ENCODE measurements at places on chromosomes 7 and 10. TPM values are rescaled to one million over a fixed set of nuclear protein-coding genes. Genes with fewer than 3 reads are reported as not detected.

GRCh38 chr10:130647341-130647740 is 511.1 kb downstream of the GLRX3 start:
- no peak for DNase-seq

MOGAT3 gene
- total RNA-seq, result not detected

DNA sequence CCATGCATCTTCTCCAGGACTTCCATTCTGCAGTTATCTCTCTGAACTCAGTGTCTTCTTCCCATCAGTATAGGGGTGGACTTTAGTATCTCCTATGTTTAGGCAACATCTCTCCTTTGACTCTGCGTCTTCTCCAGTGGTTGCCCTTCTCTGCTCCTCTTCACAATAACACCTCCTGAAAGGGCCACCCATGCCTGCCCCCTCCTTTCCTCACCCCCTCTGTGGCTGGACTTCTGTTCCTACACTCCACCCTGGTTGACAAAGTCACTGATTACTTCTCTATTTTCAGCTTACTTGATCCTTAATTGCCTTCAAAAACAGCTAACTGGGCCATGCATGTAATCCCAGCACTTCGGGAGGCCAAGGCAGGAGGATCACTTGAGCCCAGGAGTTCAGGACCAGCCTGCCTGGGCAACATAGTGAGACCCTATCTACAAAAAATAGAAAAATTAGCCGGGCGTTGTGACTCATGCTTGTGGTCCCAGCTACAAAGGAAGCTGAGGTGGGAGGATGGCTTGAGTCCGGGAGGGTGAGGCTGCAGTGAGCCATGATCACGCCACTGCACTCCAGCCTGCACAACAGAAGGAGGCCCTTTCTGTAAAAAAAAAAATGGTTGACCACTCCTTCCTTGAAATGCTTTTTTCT is 13.7 kb downstream of the SRGN start:
- DNase-seq, result peak; percentile 74

CADPS2 gene
- 69.4 TPM for total RNA-seq

GRCh38 chr10:112262546-112262945 is 20.7 kb upstream of the TECTB start:
- DNase-seq, result no peak

DNA sequence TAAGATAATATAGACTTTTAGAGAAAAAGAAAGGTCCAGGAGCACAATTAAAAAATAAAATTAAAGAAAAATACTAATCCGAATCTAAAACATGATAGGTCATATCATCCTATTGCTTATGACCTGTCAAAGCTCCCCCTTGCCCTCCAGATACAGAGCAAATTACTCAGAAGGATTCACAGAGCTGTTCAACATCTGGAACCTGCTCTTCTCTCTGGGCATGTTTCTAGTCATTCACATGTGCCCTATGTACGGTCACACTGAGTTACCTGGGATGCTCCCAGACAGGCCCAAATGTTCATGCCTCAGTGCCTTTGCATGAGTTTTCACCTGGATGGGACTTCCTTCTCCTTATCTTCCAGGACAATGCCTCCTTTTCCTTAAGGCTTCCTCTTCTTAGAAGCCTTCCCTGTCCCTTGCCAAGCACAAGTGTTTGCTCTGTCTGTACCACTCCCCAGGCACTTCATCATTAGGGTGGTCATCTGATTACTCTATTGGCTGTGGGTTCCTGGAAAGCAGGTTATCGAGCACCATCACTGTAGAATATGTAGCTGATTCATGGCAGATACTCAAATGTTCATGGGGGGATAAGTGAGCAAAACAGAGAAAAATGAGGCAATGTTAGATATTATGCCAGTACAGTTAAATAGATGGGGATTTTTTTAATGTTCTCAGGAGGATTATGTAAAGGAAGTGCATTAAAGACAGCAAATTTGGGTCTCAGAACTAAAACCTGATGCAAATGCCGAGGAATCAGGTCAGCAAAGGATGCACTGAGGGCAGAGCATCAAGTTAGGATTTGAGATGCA is 12.0 kb upstream of the AOAH start:
- DNase-seq, result no peak

DNA sequence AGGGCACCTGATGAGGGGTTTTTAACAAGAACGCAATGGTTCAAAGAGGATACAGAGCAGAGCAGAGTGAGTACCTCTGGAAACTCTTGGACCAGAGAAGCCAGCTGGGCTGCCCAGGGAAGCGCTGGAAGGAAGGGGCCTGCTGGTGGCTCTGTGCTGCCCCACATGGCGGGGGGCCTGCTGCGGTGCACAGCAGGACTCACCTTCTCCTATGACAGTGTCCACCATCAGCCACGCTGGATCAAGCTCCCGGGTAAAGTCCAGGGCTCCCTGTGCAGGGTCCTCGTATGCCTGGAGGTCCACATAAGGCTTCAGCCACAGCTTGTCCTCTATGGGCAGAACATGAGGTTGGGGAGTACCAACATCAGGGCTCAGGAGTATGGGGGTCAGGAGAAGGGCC is 12.5 kb downstream of the EPHA1 start:
- DNase-seq, result no peak

DNA sequence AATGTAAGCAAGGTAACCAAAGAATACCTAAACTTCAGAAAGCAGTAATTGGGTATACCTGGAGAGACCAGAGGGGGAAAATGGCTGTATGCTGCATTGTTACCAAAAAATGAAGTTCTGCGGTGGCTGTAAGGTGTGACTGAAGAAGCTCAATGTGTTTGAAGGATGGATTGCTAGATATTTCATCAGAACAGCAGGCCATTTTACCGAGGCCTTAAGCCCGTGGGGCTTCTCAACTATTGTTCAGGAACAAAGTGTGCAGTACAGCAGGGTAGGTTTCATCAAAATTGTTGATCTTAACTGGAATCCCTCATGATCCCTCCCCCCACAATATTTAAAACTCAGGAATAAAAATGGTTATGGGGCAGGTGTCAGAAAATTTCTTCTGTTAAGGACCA is 204.0 kb upstream of the GHITM start:
- no peak for DNase-seq

GRCh38 chr10:23310404-23310803 is 34.2 kb downstream of the C10orf67 start:
- DNase-seq, result no peak

FOXI2 gene
- total RNA-seq, result not detected

- peak; percentile 72 for DNase-seq
These were observed 39.9 kb downstream of the RBM17 start for GRCh38 chr10:6128591-6129251.

PPP1R3A gene
- not detected for total RNA-seq

- DNase-seq, result peak; percentile 43
These were observed 786 bp downstream of the ATP5F1C start for GRCh38 chr10:7788639-7789286.

ASB13 gene
- 17.5 TPM for total RNA-seq

- DNase-seq, result peak; percentile 73
These were observed 95.8 kb upstream of the CACUL1 start for GRCh38 chr10:118850418-118851061.

DNA sequence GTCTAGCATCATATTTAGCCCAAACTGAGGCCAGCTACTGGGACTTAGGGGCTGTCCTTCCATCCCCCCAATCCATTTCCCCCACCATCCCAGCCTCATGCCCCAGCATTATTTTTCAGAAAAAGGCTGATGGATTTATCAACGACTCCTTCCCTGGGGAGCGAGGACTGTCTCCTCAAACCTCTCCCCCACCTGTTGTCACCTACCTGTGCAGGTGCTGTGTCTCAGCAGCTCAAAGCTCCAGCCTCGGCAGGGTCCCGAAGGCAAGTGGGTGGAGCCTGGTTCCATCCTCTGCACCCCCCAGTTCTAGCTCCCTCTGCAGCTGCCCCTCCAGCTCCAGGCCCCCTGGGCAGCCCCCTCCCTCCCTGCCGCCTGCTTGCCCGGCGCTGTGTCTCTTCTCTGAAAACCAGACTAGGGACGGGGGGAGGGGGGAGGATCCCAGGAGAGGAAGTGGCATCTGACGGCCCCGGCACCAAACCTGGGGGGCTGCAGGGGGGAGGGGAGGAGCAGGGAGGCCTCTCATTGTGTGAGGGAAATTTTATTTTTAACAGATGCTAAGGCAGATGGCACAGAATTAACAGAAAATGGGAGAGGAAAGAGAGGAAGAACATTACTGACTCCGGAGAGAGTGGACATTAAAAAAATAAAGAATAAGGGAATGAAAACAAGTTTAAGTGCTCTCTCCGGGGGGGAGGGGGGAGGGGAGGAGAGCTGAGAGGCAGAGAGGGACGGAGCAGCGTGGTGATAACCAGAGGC is 61.7 kb upstream of the PAX2 start:
- DNase-seq, result no peak

- no peak for DNase-seq
These were observed 69.7 kb downstream of the MKI67 start for GRCh38 chr10:128056303-128057050.

DNA sequence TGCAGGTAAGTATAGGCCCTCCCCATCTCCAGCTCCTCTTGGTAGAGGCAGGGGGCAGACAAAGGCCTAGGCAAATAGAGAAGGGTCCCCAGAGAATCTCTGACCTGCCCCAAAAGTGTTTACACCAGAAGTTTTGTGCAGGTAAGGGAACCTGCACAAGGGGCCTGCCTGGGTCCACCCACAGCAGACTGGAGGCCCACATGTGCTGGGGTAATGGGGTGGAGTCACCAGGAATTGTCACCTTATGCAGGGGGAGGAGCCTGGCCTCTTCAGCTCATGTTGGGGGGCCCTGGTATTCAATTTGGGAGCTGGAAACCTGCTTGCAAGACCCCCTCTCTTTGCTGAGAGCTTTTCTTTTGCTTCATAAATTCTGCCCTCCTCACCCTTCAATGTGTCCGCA is 302.7 kb downstream of the ZEB1 start:
- no peak for DNase-seq

GRCh38 chr7:149310113-149310836 is 48.3 kb downstream of the ZNF783 start:
- DNase-seq, result peak; percentile 70

DNA sequence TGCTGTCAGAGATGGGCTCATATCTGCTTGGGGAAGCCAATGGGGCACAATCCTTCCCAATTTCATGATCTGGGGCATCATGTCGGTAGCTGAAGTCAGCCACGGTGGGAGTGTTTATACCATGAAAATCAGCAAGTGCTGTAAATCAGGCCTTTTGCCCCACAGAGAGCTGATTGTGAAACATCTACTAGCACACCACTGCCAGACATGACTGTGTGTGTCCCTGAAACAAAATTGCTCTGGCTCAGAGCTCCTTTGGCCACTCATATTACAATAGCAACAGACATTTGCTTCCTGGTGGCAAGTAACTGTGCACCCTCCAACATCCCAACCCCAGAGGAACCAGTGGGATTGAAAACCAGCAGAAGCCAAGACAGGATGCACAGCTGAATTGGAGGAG is 23.7 kb downstream of the GPR26 start:
- no peak for DNase-seq

DNA sequence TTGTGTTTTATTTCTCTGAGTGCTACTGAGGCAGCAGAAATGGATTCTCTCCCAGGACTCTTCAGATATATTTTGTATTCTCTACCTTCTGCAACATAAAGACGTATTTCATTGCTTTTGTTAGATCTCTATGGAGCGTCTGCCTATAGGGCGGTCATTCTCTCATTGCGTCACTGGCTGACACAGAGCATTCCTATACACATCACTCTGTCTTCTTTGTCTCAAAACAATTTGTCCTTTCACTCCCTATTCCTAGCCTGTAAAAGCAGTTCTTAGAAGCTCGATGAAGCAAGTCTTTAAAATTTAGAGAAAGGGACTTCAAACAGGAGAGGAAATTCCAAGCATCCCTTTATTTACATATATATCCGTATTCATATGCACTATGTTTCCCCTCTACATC is 120.6 kb downstream of the CPED1 start:
- no peak for DNase-seq

PLEKHS1 gene
- not detected for total RNA-seq

ADGRA1 gene
- total RNA-seq, result not detected

- DNase-seq, result no peak
These were observed 244.8 kb upstream of the TCERG1L start for GRCh38 chr10:131556061-131556896.

C10orf120 gene
- not detected for total RNA-seq

- no peak for DNase-seq
These were observed 355.6 kb downstream of the SH2D4B start for GRCh38 chr10:80893256-80893655.

- no peak for DNase-seq
These were observed 73.2 kb downstream of the CABCOCO1 start for GRCh38 chr10:61735882-61736281.

- DNase-seq, result peak; percentile 68
These were observed 154.7 kb downstream of the ANK3 start for GRCh38 chr10:60235001-60235400.

- DNase-seq, result no peak
These were observed 89.2 kb downstream of the DIP2C start for GRCh38 chr10:600234-600633.

GRCh38 chr7:108232076-108232475 is 101.9 kb upstream of the LAMB4 start:
- no peak for DNase-seq

RNF148 gene
- total RNA-seq, result 2.6 TPM

- no peak for DNase-seq
These were observed 2.9 kb downstream of the SLC16A12 start for GRCh38 chr10:89532476-89532875.

GRCh38 chr7:116162992-116163391 is 47.3 kb upstream of the TES start:
- peak; percentile 19 for DNase-seq

DNA sequence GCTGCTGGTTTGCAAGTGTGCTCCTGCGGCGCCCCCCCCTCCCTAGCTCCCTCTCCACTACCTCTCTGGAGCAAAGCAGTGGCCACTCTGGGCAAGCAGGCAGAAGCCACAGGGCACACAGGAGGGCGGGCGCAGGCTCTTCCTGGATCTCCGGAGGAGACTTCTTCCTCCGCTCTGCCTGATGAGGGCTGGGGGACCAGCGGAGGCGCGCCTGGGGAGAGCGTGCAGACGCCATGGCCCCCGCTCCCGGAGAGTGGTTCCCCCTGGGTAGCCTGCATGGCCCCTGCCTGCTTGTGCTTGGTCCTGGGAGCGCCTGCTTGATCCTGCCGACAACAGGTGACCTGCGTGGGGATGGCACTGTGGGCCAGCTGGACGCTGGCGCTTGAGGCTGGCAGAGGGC is 29.0 kb downstream of the ANKMY2 start:
- no peak for DNase-seq

LIPK gene
- not detected for total RNA-seq

DNA sequence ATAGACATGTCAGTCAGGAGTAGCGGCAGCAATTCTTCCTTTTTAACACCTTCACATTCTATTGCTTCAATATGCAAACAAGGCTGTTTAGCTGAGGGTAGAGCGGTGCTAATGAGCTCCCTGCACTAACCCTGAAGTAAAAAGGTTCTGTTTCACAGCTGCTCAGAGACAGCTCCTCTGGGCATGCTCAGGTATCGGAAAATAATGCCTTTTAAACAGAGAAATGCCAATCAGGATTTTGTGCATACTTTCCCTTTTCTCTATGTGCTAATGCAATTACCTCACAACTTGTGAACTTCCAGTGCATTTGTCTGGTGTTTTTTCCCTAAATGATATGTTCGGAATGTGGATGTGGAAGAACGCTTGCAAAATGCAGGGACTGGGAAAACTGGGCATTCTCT is 307.7 kb upstream of the FZD8 start:
- no peak for DNase-seq

FRMPD2 gene
- total RNA-seq, result 0.28 TPM
